ENCODE measurements at places on chromosomes 3 and 15.

GRCh38 chr3:138594150-138594934 lies at the start of gene CEP70:
Gene CEP70 (minus strand): TSS chr3:138594260. CDS start chr3:138572927, 21,333 bp downstream.
- DNase-seq: peak; percentile 84

DNA sequence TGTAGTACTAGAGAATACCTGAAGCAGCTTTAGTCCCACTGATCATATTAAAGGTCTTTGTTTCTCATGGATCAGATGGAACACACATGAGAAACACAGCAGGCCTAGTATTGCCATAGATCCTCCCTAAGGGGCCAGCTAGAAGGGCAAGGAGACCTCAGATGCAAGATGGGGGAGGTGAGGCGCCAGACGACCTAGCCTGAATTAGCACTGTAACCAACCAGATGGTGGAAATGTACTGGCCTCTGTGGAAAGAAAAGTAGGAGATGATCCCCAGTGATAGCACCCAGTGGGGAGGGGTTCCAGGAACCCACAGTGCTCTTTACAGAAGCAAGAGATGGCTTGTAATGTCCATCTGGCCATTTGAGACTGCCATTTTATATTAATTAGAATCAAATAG lies 138.2 kb upstream of the ZNF385D start:
- no peak for DNase-seq

DNA sequence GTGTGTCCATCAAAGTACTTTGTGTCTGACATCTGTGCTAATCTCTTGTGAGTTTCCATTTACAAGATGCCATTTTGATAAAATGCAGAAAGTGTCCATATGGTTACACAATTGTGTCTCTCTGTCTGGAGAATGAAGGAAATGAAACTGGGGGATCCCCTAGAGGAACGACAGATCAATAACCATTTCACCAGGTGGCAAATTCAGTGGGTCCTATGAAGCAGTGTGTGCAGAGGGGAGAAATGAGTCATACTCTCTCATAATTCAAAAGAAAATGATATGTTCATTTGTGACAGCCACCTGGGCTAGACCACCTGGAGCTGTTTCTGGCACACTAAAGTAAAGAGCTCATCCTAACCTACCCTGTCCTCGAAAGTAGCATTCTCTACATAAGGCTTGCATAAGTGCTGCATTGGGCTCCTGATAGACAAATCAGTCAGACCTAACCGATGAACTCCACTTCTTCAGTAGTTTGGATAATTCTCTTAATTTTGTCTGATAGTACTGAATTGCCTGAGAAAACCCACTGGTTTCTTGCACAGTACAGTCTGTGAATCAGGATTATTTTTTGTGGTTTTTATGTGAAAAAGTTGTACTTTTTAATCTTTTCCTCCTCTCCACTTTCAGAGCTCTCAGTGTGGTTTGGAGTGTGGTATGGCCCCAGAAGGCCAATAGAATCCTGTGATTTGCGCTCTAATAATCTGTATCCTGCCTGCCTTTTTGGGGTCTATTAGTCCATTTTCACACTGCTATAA lies 10.3 kb upstream of the CD47 start:
- DNase-seq: peak; percentile 64

GRCh38 chr15:50066666-50067065 lies 52.4 kb downstream of the ATP8B4 start:
- no peak for DNase-seq

- no peak for DNase-seq
Observed at GRCh38 chr15:51708013-51708412, 26.7 kb downstream of the SCG3 start.

DNA sequence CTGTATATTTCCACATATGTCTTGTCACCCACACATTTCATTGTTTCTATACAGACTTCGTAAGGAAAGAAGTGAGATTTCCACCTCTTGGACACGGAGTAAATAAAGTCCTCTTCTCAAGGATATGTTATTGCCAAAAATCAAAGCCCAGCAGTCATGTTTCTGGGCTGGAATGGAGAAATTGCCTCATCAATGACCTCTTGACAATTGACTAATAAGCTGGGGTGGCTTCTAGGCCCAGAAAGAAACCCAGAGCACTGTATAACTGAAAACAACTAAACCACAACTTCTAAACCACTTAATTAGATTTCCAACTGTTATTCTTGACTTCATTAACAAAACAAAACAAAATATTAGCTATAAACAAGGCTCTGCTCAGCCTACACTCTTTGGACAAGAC lies 56.4 kb upstream of the SLC24A5 start:
- no peak for DNase-seq

GRCh38 chr3:98657457-98657856 lies 64.0 kb upstream of the CPOX start:
- peak; percentile 61 for DNase-seq

DNA sequence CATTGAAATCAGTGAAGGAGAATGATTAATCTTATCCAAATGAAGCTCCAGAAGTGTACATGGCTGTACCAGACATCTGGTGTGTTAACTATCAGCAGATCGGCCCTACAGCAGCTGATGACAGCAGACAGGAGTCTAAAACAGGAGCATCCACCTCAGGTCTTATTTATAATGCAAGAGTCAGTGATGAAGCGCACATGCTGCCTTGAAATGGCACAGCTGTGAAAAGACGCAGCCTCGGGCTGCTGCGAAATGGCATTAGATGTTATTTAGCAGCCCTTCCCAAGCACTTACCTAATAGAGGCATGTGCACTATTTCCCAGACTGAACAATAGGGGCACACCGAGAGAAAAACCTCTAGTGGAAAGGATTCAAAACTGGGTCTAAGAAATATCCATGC lies 472.3 kb upstream of the CBLB start:
- DNase-seq: no peak

DNA sequence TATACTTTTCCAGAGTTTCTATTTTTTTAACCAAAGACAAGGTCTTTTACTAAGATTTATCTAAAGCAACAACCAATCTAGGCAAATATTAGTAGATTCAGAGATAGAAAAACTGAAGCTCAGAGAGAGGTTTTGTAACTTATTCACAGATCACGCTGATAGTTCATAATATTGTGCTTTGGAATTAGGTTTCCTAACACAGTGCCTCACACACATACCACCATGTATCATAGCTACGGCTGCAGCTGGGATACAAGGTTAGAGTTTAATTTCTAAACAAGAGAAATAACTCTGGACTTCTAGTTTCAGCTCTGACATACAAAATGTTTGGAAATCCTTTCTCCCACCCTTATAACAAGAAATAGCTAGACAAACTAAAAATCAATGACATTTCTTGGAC lies 565.7 kb downstream of the PYDC2 start:
- no peak for DNase-seq

DNA sequence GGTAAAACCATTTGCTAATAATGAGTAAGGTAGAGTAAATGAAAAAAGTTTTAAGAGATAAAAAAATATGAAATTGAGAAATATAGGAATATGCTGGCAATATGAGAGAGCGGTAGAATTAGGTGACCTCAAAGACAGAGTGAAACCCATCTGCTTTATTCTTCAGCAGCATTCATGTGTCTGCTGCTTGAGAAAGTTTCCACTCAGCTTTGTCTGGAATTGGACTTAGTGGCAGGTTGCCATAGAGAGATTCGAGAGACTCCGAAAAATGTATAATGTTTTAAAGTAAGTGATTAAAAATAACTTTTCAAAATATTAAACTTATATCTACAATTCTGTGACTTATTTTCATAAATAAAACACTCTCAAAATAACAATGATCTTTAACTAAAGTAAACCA lies 5.0 kb downstream of the SUCNR1 start:
- no peak for DNase-seq

All from GM13977 (cell line).